ENCODE measurements at places on chromosomes 7 and 10.

- no peak for DNase-seq
Measured at GRCh38 chr7:124908259-124908658, 21.4 kb downstream of the POT1 start.

DNA sequence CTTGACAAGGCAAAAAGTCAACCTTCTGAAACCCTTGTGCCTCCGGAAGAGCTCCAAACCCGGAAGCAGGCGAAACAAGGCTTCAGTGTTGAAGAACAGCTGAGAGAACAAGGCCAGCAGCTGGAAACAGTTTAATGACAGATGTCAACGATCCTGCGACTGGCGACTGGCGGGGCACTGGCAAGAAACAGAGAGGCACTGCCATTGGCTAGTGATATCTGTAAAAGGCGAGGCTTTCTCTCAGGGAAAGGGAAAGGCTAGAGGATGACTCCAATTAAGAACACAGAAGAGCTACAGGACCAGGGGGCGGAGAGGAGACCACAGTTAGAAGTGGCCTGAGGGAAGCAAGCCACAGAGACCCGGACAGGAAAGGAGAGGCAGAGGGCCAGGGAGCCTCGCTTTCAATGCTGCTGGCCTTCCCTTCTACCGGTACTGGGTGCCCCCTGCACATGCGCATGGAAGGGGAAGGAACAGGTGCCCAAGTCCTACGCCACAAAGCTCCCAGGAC, 19.4 kb downstream of the ITGB1 start:
- DNase-seq, result no peak

- DNase-seq, result no peak
Measured at GRCh38 chr10:123863721-123864482, 27.7 kb downstream of the CPXM2 start.

DNA sequence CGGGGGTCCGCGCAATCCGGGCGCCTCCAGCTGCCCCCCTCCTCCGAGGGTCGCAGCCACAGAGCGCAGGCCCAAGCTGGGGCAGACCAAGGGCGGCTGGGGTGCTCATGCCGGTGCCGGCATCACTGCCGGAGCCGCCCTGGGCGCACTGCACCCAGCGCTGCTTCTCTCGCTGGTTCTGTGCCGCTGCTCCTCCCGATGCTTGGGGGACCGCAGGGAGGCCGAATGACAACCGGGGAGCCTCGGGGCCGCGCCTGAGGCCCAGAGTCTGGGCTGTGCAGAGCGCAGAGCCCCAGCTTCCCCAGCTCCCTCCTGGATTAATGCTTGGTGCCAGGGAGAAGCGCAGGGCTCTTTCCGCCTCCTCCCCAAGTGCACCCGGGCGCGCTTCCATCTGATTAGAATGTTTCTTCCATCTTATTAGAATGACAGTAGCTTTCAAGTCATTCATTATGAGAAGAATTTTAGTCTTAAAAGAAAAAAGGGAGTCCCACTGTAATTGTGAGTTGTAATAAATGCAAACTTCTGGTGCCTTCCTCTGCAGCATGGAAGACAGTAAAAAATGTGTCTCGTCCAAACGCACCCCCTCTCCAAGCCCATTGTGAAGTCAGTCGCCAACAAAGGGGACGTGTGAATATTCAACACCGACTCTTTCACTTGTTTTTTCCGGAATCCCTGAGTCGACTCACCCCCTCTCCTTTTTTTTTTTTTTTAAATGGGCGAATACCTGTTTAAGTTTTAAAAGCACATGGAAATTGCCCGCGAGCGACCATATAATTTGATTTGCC, 19.5 kb upstream of the PTF1A start:
- no peak for DNase-seq

DNA sequence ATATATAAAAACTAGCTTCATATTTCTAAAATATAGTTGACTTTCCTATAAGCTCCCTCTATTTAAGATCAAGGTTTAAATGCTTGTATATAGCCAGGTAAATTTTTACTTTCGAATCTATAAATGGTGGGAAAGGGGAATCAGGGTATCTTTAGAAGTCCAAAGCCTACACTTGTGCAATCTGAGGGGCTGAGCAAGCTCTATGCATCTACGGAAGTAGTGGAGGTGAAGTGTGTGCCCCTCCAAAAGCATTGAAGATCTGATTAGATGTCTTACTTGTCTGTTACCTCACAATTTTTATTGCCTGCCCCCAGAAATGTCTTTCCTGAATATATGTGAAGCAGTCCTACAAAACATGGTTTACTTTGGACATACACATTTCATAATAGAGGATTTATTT, 1.6 kb downstream of the AKAP9 start:
- no peak for DNase-seq

- no peak for DNase-seq
Measured at GRCh38 chr10:22640359-22640758, 74.0 kb downstream of the PIP4K2A start.

DNA sequence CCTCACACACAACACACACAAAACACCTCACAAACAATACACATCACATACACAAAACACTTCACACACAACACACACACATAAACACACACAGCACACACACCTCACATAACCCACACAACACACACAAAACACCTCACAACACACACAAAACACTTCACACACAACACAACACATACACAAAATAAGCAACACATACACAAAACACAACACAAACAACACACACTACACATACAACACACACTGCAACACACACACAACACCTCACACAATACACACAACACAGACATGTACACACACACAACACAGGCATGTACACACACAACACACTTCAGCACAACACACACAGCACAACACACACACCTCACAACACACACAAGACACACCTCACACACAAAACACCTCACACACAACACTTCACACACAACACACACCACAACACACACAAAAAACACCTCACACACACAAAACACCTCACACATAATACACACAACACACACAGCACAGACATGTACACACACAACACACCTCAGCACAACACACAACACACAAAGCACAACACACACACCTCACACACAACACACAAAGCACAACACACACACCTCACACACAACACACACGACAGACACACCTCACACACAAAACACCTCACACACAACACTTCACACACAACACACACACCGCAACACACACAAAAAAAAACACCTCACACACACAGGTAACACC, 107.5 kb downstream of the TNS3 start:
- DNase-seq, result no peak

GRCh38 chr7:152925412-152926147, 166.0 kb downstream of the ACTR3B start:
- DNase-seq, result no peak

- no peak for DNase-seq
Measured at GRCh38 chr7:137669706-137670105, 177.1 kb downstream of the DGKI start.

GRCh38 chr10:103044942-103045489, 126.9 kb downstream of the CNNM2 start:
- no peak for DNase-seq

- no peak for DNase-seq
Measured at GRCh38 chr7:115682507-115682906, 348.1 kb downstream of the TFEC start.

DNA sequence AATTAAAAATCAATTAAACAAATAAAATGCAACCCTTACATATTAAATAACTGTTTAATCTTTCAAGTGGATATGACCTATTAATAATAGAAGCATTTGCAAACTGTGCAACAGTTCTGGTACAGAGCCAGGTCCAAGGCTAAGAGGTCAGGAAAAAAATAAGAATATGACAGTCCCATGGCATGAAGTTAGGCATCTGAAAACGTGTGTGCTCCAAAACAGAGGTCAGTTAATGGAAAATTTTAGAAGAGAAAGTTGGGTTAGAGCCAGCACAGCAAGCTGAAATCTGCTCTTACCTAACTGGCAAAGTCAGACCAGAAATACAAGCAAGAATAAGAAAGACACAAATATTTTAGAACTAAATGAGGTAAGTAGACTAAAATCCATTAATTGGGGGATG, 757.7 kb downstream of the GRM8 start:
- no peak for DNase-seq

GRCh38 chr10:3776796-3777571, 8.0 kb downstream of the KLF6 start:
- DNase-seq, result no peak

DNA sequence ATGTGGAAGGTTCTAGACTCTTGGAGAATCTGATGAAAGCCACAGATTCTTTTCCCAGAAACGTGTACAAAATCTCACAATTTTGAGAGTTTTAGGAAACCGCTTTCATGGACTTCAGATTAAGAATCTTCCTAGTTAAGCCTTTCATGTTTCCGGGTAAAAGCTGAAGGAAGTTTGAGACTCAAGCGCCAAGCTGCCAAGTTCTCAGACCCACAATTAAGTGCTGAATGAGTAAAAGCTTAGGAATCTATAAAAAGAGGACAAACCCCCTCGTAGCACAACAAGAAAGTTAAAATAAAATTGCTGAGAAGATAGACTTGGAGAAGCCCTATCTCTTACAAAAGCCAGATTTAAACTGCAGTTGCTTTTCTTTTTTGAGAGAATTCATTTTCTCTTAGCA, 99.6 kb downstream of the ST8SIA6 start:
- no peak for DNase-seq

GRCh38 chr10:8510471-8510870, 456.0 kb downstream of the GATA3 start:
- no peak for DNase-seq

GRCh38 chr10:74292871-74293427, 141.9 kb downstream of the ADK start:
- no peak for DNase-seq

DNA sequence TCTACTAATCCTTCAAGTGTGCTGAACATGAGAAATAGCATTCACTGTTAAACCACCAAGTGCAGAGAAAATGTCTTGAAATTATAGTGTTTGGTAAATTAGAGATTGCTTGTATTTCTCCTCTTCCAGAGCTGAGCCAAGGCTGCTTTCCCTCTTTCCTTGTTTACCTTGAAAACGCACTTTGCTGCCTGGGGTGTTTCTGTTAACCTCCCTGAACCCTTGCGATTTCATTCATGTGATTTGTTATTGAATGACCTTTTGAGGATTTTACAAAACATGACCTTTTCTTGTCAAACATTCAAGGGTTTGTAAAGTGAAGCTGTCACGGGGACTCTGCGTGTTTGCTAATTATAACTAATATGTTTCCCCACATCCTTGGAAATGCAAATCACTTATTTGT, 169.4 kb downstream of the LRMDA start:
- no peak for DNase-seq

GRCh38 chr10:82888809-82889455, 1013.9 kb downstream of the NRG3 start:
- DNase-seq, result no peak

- DNase-seq, result no peak
Measured at GRCh38 chr10:3811291-3811870, 26.4 kb upstream of the KLF6 start.

DNA sequence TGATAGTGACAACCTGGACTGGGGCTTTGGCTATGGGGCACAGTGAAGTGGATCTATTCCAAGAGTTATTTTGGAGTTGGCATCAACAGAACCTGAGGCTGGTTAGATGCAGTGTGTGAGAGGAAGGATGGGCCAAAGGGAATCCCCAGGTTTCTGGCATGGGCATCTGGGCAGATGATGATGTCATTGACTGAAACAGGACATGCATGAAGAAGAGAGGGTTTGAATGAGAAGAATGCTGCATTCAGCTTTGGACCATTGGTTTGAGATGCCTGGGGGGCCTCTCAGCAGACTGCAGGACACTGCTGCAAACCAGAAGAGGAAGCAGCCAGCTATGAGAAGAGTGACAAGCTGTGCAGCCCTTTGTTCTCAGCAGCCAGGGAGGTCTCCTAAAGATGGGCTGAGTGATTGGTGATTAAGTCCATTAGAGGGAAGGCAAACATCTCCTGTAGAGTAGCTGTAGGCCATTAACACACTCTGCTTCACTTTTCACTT, 23.1 kb upstream of the PIK3CG start:
- no peak for DNase-seq

DNA sequence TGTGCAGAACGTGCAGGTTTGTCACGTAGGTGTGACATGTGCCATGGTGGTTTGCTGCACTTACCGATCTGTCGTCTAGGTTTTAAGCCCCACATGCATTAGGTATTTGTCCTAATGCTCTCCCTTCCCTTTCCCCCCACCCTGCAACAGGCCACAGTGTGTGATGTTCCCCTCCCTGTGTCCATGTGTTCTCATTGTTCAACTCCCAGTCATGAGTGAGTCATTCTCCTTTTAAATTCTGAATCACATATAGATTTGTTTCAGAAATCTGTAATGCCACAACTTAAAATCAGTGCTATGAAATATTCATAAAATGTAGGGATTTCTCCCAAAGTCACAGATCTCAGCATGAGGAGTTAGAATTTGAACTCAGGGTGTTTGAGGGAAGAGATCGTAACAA, 552.5 kb upstream of the MBL2 start:
- DNase-seq, result no peak

GRCh38 chr7:70316745-70317144, 718.5 kb downstream of the AUTS2 start:
- DNase-seq, result no peak

DNA sequence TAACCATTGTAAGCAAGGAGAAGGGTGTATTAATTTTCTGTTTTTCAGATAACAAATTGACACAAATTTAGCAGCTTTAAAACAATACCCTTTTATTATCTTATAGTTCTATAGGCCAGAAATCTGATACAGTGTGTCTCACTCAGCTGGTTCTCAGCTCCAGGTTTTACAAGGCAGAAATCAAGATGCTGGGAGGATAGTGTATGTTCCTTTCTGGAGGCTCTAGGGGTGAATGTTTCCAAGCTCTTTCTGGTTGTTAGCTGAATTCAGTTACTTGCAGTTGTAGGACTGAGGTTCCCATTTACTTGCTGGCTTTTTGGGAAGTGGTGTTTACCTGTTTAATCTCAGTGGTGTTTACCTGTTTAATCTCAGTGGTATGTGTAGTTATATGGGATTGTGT, 125.4 kb downstream of the ADK start:
- DNase-seq, result no peak

DNA sequence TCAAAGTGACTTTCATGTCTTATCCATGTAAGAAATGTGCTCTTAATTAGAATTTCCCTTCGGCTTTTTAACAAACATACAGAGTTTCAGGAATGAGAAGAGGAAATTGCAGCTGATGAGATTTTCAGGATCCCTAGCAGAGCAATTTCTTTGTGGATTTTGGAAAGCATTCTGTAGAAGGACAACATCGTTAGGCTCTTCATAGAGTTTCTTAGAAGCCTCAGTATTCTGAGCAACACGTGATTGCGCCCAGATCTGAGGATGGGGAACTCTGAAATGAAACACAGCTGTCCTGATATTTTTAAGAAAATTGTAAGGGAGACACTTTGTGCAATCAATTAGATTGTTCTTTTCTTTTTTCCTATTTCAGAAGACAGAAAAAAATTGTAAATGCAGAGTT, 85.8 kb downstream of the LHFPL3 start:
- no peak for DNase-seq

GRCh38 chr7:127959770-127960169, 71.5 kb downstream of the LRRC4 start:
- DNase-seq, result no peak

- DNase-seq, result no peak
Measured at GRCh38 chr7:54253036-54253373, 289.2 kb upstream of the VSTM2A start.

GRCh38 chr7:134940729-134941128, 45.6 kb upstream of the AGBL3 start:
- DNase-seq, result no peak

- DNase-seq, result no peak
Measured at GRCh38 chr7:46633200-46633599, 712.1 kb upstream of the IGFBP3 start.

Data from GOT3 (cell line).